Activated CD8-positive, alpha-beta memory T cell treated with anti-CD3 and anti-CD28 coated beads for 48 hours (primary cell): ENCODE measurements at places on chromosomes 12 and 14.

GRCh38 chr14:30874999-30875787 is 834 bp downstream of the COCH start:
- DNase-seq: no peak

DNA sequence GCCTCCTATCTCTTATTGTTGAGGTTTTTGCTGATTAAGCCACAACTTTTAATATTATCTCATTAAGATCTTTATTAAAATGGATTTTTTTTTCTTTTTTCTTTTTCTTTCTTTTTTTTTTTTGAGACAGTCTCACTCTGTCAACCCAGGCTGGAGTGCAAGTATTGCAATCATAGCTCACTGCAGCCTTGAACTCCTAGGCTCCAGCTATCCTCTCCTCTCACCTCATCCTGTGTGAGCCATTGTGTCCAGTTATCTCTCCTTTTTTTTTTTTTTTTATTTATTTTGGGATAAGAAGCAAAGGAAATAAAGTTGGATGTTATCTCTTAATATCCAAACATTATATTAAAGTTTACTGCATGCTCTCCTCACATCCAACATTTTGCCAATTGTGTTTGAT is 12.7 kb downstream of the VEZT start:
- DNase-seq: no peak

DNA sequence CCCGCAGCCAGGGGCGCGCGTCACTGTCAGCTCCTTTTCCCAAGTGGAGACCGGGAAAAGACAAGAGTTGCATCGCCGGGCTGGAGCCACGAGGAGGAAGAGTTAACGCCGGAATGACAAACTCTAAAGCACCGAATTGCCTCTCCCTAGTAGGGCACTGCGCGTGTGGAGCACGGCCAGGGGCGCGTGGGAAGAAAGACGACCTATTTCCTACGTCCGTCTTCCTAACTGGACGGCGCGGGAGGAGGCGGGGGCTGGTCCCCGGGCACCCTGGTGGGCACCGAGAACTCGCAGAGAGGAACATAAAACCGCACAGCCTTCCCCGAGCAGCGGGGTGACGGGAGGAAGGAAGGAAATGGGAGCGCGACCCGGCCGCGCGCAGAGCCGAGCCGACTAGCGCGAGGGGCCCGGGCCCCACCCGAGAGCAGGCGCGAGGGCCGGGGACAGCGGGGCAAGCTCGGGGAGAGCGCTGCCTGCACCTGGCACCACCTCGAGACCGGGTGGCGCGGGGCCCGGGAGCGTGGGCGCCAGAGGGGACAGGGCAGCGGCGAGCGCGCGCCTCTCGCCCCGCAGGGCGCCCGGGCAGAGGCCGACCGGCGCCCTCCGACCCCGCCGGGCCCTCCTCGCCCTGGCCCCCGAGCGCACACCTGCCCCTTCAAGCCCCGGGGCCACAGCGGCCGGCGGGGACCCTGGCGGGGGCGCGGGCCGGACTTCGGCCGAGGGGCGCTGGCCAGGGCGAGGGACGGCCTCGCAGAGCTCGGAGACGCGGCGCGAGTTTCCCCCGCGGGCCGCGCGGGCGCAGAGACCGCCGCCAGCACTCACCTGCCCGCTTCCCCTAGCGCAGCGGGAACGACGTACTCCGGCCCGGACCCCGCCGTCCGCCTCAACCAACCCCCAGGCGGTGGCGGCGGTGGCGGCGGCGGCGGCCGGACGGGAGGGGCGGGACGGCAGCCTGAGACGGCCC is at the start of gene SETD3:
Gene SETD3 (minus strand): TSS at position 954 of the 964 bp plus-strand sequence. CDS start 15,054 bp downstream, outside the sequence.
- DNase-seq: peak; percentile 23

DNA sequence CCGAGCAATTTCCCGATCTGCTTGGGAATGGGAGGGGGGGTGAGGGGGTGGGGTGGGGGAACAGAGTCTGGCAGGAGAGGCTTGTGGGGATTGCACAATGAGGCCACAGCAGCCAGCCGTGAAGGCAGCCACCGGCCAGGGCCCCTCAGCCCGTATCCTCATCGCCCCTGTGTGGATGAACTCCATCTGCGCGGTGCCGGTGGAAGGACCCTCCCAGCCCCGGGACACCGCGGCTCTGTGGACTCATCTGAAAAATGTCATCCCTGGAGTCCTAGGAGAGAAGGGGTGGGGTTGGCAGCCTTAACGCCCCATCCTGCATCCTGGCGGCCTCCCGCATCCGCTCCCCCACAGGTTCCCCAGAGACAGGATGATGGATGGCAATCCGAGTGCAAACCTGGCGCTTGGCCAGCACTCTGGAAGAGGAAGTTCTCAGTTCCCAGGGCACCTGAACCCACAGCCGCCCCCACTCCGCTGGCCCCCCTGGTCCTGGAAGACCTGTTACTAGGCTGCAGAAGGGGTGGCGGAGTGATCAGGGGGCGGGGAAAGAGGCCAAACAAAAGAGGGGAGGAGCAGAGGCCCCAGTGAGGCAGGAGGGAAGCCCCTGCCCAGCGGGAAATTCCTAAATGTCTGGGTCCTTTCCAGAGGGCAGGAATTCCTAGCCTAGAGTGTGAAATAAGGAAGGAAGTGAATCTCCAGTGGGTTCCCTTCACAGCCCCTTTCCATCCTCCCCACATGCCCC is 1.2 kb upstream of the TNFAIP2 start:
- no peak for DNase-seq

DNA sequence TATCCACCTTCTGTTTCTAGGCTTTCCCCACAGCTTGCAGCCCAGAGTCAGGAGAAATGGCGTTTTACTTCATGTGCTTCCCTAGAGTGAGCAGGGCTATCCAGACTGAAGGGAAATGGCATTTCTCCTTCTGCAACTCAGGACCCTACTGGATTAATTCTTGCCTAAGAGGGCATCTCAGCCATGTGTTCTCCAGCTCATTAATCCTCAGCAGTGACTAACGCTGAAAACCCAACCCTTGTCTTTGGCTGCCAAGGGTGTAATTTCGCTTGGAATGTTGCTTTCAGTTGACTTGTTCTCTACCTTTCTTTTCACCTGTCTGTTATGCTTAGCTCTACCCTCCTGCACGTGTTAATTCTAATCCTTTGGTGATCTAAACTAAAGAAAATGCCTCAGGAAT is 21.0 kb upstream of the EMP1 start:
- DNase-seq: no peak

- DNase-seq: no peak
These were observed 122.7 kb downstream of the KICS2 start for GRCh38 chr12:64099397-64099796.

GRCh38 chr12:38949363-38949762 is 44.0 kb upstream of the CPNE8 start:
- DNase-seq: no peak

- DNase-seq: no peak
These were observed 109.6 kb upstream of the CPM start for GRCh38 chr12:69042557-69042956.

DNA sequence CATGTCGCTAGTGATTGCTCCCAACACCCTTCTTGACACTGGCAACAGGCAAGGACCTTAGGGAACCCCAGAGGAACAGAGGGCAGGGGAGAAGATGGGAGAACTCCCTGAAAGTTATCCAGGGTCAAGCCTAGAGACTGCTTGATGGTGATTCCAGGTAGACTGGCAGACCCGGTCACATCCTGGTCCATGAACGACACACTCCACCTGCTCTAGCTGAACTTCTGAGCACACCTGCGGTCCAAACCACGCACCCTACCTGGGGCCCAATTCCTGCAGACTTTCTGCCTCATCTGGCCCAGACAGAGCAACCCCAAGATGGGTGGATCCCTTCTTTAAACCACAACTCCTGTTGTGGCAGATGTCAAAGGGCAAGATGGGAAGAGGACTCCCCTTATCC is 34.2 kb downstream of the NCKAP5L start:
- DNase-seq: no peak

DNA sequence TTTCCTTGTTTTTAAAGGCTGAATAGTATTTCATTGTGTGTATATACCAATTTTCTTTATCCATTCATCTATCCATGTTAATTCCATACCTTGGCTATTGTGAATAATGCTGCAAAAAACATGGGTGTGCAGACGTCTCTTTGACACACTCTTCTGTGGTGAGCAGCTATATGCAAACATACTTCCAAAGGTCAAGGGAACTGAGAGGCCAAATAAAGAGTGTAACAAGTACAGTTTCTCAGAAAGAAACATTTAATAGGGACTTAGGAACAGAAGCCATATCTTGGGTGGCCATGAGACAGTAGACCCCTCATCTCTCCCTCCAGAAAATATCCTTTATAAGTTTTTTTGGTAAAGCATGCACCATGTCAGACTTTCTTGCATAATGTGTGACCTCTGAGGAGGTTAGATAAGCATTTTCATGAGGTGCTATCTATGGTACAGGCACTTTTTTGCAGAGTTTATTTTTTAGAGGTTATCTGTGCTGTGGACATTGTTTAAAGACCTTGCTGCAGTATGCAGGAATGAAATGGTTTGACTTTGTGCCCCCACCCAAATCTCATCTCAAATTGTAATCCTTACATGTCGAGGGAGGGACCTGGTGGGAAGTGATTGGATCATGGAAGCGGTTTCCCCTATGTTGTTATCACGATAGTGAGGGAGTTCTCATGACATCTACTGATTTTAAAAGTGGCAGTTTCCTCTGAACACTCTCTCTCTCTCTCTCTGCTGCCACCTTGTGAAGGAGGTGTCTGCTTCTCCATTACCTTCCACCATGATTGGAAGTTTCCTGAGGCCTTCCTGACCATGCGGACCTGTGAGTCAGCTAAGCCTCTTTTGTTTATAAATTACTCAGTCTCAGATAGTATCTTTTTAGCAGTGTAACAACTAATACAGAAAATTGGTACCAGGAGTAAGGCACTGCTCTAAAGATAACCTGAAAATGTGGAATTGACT is 1202.3 kb downstream of the GALC start:
- DNase-seq: no peak

- no peak for DNase-seq
These were observed 1.5 kb downstream of the SLC7A8 start for GRCh38 chr14:23181946-23182345.

DNA sequence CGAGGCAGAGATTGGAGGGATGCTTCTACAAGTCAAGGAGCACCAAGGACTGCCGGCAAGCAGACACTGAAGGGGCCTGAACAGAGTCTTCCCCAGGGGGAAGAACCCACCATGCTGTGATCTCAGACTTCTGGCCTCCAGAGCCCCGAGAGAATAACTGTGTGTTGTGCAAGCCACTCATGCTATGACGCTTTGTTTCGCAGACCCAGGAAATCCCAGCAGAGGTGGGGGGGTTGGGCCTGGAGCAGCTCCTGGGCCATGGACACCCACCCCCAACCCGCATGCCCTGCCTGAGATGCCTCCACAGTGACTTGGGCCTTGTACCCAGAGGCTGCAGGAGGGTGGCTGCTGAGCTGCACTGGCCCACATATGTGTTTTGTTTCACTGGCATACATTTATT is 31.2 kb downstream of the ARL6IP4 start:
- no peak for DNase-seq

- DNase-seq: no peak
These were observed 617.2 kb downstream of the MED13L start for GRCh38 chr12:115660211-115660805.

DNA sequence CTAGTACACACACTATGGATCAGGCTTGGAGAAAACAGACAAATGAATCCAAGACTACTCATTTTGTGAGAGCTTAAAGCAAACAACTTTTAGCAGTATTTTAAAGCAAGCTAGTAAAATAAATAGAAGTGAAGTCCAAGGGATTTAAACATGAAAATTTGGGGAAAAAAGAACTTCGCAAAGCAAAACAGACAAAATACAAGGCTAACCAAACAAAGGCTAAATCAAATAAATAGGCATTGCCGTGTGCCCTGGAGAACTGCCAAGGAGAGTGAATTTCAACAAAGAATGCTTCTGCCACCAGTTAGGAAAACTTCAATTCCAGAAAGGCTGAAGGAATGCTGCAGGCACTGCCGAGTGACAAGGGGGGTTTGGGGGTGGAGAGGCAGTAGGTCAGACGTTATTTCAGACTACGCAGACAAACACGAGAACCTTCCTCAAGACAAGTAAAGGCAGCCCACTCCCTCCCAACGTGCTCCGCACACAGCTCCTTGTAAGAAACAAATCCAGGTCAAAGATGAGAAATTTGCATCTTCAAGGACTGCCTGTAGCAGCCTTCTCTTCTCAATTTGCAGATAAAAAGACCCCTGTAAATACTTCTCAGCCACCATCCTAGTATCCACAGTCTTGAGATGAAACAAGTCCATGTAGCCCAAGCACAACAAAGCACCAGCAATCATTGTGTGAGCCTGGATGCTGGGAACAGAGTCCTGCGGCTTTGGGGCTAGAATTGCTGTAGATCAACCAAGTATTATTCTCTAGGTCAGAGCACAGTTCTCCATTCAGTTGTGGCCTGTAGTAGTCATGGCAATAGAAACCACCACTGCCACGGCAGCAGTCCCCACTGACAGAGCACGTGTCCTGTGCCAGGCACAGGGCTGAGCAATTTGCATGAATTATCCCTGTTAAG is 43.3 kb downstream of the EFCAB11 start:
- no peak for DNase-seq

DNA sequence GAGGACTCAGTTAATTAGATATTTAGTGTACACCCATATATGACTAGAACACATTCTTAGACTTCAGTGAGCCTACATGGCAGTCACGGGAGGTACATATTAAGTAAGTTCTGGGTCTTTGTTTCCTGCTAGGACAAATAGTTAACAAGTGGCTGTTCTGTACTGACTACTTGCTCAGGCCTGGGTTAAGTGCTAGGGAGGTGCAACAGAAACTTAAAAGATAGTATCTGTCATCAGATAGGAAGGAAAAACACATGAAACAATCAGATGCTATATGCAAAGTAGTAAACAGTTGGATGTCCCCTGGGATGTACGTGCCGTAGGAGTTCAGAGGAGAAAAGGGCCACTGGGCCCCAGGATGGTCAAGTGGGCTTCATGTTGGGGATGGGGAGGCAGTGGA is 59.5 kb downstream of the SLC4A8 start:
- no peak for DNase-seq

DNA sequence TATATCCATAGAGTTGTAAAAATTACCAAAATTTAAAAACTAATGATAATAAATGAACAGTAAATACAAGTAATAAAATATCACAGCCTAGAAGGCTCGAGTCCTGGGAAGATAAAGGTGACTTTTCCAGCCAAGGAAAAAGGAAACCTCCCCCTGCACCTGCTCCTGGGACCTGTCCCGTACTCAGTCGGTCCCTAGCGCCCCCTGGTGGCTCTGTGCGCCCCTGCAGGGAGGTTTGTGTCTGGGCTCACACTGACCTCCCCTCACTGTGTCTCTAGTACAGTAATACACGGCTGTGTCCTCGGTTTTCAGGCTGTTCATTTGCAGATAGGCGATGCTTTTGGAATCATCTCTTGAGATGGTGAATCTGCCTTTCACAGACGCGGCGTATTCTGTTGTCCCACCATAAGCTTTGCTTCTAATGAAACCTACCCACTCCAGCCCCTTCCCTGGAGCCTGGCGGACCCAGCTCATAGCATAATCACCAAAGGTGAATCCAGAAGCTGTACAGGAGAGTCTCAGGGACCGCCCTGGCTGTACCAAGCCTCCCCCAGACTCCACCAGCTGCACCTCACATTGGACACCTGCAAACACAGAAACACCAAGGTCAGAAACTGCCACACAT is 1030.4 kb downstream of the TMEM121 start:
- peak; percentile 66 for DNase-seq

DNA sequence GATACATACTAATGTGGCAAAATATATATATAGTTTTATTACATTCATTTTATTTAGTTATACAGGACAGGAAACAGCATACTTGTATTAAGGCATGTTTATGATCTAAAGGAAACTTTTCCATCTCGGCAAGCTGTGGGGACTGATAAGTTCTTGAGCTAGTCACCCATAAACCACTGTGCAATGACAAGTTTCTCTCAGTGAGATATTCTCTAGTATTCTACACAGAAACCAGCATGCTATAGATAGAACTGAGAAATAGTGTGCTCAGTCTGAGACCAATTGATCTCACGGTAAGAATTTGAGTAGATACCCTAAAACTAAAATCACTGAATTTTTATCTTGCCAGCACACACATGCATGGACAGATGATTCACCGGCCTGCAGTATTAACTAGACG is 717.6 kb upstream of the NOVA1 start:
- no peak for DNase-seq
